HFFc6 (cell line): ENCODE measurements at places on chromosomes 3 and 15. TPM values are rescaled to one million over a fixed set of nuclear protein-coding genes. Genes with fewer than 3 reads are reported as not detected.

Gene NRROS
- total RNA-seq = 0.08 to 0.11 TPM (median 0.09 TPM) in 3 replicates

Gene ARHGAP31
- total RNA-seq = 18.2 to 23.9 TPM (median 18.9 TPM) in 3 replicates

Gene STARD5
- 2.6 and 3.7 TPM in 2 replicates for total RNA-seq

Gene GOLGA8T
- not detected in 3 replicates for total RNA-seq

Gene KLHL25
- 2.1 to 2.6 TPM (median 2.4 TPM) in 3 replicates for total RNA-seq
